ENCODE measurements at places on chromosomes 3 and 15.

- no peak for DNase-seq
Measured at GRCh38 chr3:101848326-101848725, 988 bp upstream of the NFKBIZ start.

DNA sequence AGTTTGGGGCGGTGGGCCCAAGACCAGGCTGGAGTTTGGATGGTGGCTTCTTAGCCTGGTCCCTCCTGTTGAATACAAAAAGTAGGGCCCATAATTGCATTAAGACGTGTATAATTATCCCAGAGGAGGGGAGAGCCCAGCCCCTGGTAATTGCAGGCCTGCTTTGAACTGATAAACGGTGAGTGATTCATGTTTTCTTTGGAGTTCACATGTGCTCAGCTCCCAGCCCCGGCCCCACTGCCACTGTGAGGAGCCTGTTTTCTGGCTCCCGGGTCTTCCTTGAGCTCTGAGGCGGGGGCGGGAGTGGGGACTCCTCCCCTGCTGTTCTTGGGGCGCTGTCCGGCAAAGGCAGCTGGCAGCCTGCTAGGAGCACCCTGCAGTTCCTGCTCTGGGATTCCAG is 3.1 kb downstream of the PLXNA1 start:
- no peak for DNase-seq

GRCh38 chr3:165279471-165279870 is 83.3 kb upstream of the SLITRK3 start:
- no peak for DNase-seq

DNA sequence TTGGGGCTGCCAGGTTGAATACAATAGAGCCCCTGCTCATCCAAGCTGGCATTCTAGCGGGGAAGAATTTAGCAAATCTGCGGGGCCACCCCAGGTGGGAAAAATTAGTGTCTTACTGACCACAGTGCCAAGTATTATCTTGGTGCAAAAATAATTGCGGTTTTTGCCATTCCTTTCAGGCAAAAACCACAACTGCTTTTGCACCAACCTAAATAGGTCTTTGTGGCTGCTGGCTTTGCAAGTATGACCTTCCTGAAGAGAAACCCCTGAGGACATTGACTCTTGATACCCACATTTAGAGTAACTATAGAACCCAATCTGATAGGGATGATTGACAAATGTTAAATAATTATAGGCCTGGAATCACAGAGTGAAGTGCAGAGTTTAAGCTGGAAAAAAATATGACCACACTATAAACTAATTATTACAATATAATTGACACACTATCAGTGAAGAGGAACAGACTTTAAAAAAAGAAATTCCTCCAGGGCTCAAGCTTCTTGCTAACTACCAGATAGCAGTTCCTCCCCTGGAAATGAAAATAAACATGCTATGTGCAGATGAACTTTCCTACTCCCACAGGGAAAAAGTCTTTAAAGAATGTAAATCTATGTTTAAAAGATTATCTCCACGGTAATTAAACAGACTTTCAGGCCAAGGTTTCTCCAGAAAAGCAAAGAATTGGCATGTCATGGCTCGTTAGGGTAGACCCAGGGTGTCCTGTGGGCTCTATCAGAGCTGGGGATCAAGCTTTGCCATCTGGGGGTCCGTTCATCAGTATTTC is 34.4 kb downstream of the CA12 start:
- DNase-seq, result no peak

- no peak for DNase-seq
Measured at GRCh38 chr3:56754741-56755417, 46.9 kb downstream of the ARHGEF3 start.

GRCh38 chr3:184155644-184156521 is 706 bp downstream of the DVL3 start:
- DNase-seq, result no peak

GRCh38 chr3:13095408-13095937 is 22.2 kb upstream of the IQSEC1 start:
- no peak for DNase-seq

GRCh38 chr3:39013289-39013688 is 38.5 kb downstream of the SCN11A start:
- peak; percentile 49 for DNase-seq

DNA sequence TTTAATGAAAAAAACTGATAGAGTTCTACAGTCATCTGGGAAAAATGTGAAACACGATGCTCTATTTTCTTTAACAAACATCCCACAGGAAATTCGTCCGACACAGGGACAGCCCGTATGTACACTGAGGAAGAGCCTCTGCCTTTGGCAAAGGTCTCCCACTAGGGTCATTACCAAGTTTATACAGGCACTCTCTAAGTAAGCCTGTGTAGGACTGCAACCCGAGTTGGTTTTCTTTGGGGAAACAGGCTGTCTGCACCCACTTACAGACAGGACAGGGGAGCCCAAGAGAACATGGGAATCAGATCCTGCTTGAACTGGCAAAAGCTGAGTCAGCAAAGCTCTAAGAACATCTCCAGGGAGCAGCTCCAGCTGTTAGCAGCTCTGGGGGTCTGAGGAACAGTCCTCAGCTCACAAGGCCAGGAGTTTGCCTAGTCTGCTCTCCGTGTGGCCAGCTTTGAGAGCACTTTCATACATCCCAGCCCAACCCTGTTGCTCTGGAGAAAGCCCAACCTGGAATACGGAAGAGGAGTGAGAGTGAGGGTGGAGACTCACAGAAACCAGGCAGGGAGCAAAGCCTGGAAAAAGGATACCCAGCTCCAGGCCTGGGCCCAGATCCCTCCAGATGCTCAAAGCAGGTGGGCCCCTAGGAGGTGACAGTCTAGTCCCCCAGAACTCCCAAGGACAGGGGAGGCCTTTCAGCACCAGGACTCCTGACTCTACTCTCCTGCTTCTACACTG is 1.9 kb downstream of the TBC1D2B start:
- peak; percentile 56 for DNase-seq

GRCh38 chr3:43477600-43477999 is 144.2 kb downstream of the ANO10 start:
- no peak for DNase-seq

GRCh38 chr3:138384531-138384930 is 36.2 kb downstream of the MRAS start:
- DNase-seq, result no peak

DNA sequence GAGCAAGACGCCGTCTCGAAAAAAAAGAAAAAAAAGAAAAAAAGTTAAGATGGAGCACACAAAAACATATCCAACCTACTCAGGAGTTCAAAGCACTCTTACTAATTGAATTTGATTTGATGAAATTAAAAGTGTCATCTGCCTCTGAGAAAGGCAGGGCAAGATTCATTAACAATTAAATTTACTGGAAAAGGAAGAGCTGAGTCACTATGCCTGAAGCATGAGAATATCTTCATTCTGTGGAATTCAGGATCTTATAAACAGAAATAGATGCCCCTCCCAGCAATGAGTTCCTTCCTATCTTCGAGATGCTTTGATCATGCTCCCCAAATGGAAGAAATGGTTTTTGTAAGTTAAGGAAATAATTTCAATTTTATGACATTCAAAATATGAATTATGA is 61.0 kb upstream of the ST3GAL6 start:
- DNase-seq, result no peak

DNA sequence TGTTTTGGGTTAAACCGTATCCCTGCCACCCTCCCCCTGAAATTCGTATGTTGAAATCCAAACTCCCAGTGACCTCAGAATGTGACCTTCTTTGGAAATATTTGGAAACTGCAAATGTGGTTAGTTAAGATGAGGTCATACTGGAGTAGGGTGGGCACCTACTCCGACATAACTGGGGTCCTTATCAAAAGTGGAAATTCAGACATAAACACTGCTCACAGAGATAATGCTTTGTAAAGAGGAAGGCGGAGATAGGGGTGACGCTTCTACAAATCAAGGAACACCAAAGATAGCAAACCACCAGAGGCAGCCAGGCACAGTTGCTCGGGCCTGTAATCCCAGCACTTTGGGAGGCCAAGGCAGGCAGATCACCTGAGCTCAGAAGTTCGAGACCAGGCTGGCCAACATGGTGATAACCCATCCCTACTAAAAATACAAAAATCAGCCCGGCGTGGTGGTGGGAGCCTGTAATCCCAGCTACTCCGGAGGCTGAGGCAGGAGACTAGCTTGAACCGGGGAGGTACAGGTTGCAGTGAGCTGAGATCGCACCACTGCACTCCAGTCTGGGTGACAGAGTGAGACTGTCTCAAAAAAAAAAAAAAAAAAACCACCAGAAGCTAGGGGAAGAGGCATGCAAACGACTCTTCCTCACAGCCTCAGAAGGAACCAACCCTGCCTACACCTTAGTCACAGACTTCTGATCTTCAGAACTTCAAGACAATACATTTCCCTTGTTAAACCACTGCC is 51.1 kb upstream of the CHD2 start:
- DNase-seq, result no peak

DNA sequence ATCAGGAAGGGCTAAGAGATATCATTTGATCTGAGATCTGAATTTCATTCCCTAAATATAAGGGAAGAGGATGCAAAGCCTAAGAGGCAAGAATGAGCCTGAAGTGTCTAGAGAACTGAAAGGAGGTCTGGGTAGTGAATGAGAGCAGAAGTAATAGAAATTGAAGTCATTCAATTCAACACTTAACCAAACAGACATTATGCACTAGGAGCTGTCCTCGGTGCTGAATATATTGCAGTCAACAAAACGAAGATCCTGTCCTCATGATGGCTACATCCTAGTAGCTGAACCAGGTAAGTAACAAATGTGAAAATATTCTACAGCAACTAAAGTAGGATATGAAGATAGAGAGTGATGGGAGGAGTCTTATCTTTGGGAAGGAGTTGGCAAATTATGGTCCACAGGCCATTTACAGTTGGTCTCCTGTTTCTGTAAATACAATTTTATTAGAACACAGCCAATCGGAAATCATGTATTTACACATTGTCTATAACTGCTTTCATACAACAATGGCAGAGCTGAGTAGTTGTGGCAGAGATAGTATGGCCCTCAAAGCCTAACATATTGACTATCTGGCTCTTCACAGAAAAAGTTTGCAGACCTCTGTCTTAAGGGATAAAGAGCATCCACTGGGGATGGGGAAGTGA is 192.9 kb upstream of the CADPS start:
- DNase-seq, result peak; percentile 38

DNA sequence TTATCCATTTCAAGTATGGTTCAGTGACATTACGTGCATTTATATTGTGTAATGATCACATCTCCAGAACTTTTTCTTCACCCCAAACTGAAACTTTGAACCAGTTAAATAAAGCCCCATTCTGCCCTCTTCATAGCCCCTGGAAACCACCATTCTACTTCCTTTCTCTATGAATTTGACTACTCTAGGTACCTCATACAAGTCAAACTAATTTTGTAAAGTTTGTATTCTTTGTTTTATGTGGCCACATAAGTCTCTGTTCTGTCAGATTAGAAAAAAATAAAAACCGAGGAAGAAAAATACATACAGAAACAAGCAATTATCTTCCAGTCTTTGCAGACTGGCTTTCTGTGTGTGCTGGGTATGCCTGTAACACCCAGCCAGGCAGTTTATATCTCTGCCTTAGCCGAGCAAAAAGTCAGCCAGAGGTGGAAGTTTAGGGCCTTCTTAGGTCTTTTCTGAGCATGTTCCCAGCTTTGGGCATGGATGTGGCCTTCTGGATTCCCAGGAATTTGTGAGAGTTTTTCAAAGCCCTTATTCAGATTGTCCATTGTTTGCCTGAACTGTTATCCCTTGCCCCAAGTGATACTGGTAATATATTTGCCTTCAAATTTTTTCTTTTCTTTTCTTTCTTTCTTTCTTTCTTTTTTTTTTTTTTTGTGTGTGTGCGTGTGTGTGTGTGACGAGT is 6.0 kb upstream of the GRAMD1C start:
- DNase-seq, result no peak

DNA sequence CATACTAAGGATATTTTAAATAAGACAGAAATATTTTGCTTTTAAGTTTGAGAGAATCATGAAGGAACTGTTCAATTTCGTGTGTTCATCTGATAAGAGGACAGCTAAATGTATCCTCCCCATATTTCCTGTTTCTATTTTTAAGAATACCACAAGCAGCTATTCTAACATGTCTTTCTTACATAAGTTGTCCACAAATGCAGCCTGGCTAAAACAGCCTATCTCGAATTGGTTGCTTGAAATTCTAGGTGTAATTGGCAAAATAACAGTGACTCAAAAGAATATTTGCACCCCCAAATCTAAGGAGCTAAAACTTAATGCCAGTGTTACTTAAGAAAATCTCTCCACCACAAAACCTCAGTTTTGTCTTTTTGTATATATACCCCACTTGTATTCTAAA is 35.0 kb downstream of the BTLA start:
- DNase-seq, result no peak

DNA sequence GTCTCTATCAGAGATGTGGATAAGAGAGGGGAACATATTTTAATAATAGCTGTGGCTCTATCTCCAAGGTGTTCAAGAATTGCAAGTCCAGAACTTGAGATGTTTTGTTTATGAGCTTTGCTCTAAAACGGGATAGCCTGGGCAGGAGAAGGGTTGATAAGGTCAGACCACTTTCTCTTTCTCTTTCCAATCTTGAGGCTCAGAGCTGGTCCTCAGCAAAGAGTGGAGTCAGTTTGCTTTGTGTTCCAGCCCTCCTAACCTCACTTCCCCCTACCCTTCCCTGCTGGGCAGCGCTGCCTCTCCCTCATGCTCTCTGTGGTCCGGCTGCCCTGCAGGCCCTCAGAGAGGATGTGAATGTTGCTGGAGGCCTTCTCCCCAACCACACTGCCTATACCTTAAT is 13.8 kb downstream of the KLHL6 start:
- no peak for DNase-seq

GRCh38 chr15:69117431-69117871 is 43.0 kb upstream of the GLCE start:
- peak; percentile 28 for DNase-seq

DNA sequence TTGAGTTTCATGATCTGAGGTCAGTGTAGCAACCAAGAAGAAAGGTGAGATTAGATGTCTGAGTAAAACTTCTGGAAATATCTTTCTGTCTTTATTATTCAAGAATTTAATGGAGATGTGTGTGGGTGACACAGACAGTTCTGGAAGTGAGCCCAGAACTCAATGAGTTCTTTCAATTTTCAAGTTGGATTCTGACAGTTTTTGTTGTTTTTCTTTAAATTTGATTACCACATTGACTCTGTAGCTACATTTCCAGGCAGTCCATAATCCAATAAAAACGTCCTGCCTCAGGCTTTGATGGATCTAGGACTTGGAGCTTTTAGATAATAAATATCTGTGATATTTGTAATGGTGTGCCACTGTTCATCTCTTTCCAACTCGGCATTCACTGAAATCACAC is 3.9 kb upstream of the PARP14 start:
- no peak for DNase-seq

- no peak for DNase-seq
Measured at GRCh38 chr3:108352176-108352575, 55.8 kb downstream of the HHLA2 start.

GRCh38 chr3:127970966-127971592 is 56.0 kb downstream of the KBTBD12 start:
- DNase-seq, result peak; percentile 40

DNA sequence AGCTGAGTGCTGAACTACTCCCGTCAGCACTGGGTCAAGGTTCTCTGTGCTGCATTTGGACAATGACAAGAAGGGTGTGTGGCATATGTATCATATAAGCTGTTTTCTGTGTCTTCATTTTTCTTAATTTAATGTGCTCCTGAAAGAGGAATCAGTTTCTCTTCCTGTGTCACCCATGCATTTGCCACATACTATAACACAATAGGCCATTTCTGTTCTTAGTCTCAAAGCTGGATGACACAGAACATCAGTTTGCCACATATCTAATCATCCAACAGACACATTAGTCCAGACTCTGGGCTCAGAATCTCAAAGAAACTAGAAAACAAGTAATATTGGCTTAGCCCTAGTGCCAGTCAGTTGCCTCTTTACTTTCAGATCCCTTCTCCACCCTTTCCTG is 34.1 kb downstream of the CEP19 start:
- no peak for DNase-seq

Data from NT2/D1 (cell line).